Left renal cortex interstitium (tissue), 4 donors: ENCODE measurements at places on chromosomes 12 and 14. TPM values are rescaled to one million over a fixed set of nuclear protein-coding genes. Genes with fewer than 3 reads are reported as not detected.

DNA sequence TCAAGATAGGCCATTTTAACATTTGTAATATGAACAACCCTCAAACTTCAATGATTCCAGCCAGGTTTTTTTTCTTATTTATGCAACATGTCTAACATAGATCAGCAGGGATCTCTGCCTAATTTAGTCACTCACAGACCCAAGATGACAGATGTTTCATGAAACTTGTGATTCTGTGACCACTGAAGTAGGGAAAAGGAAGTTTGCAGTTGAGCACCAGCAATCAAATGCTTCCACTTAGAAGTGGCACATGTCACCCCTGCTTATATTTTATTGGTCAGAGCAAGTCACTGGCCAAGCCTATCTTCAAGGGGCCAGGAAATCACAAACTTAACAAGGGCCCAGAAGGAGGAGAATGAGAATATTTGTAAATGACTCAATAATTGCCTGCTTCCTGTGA is 150.6 kb downstream of the BCAT1 start:
- no peak for DNase-seq

GRCh38 chr12:88247241-88247643 is 105.1 kb downstream of the TMTC3 start:
- DNase-seq = no peak

GRCh38 chr12:88996200-88996788 is 356.0 kb downstream of the DUSP6 start:
- DNase-seq = no peak

Gene ACTR10
- 118 TPM for polyA plus RNA-seq

GRCh38 chr14:21734457-21735074 is 60.9 kb upstream of the OR4E1 start:
- DNase-seq = no peak

- no peak for DNase-seq
Observed at GRCh38 chr14:94320243-94320642, 2.9 kb downstream of the SERPINA6 start.

Gene SIX4
- 6.5 TPM for polyA plus RNA-seq

- DNase-seq = no peak
Observed at GRCh38 chr12:33180918-33181317, 258.7 kb downstream of the SYT10 start.

DNA sequence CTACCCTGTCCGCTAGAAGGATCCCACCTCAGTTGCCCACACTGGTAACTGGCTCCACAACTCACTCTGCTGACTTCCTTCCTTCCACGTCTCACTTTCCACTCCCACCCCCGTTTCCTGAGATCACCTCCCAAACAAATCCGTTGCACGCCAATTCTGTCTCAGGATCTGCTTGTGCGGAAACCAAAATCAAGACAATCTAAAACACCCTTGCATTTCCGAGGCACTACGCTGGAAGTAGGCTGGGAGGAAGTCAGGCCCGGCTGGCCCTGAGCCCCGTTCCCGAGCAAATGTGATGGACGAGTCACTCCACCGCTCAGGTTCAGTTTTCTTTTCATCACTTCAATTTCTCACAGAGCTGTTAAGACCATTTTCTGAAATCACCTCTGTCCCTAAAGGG is 23.1 kb downstream of the ABCB9 start:
- no peak for DNase-seq

- no peak for DNase-seq
Observed at GRCh38 chr12:45257185-45257930, 41.5 kb downstream of the ANO6 start.

- DNase-seq = no peak
Observed at GRCh38 chr12:6437586-6437985, 7.2 kb upstream of the CD27 start.

Gene HNF1A
- polyA plus RNA-seq = 13.3 TPM
